ENCODE measurements at places on chromosomes 1 and 21.

GRCh38 chr1:5729636-5730145 lies 262.5 kb downstream of the NPHP4 start:
- DNase-seq, result no peak

GRCh38 chr1:56215086-56215485 lies 364.3 kb downstream of the PLPP3 start:
- no peak for DNase-seq

DNA sequence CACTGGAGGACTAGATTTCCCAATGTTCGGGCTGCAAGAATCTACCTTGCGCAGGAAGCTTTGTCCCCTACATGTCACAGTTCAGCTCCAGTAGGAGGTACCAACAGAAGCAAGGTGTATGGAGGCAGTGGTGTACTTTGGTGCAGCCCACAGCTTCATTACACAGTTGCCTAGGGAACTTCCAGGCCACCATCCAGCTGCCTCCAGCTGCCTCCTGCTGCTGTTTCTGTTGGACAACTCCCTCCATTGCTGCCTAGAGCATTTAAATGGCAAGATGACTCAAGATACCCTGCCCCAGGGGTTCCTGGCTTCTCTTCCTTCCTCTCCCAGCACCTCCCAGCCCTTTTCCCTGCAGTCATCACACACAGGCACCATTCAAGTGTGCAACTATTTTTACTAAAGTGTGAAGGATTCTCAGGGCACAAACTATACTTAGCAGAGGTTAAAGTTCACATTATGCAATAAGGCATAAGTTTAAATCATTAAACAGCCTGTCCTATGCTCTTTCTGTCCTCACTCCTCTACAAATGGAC lies 39.0 kb upstream of the ATP1A1 start:
- DNase-seq, result no peak

- DNase-seq, result no peak
Measured at GRCh38 chr1:159338018-159338417, 35.9 kb downstream of the FCER1A start.

- DNase-seq, result no peak
Measured at GRCh38 chr1:225963735-225964530, 22.9 kb upstream of the LEFTY2 start.

DNA sequence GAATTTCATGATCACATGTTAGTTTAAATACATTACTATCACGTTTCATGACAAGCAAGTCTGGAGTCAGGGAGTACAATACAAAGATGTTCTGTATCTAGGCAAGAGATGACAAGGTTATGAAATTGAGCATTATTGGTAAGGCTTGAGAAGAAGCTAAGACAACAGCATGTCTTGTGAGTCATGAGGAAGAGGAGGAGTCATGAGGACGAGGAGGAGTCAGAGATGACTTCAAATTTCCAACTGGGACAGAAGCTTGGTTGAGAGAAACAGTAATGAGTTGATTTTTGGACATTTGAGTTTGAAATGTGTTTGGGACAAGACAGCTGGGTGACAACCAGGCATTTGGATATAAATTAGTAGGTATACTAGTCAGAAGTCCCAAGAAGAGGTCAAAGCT lies 4.3 kb upstream of the UBE2U start:
- DNase-seq, result no peak

- DNase-seq, result no peak
Measured at GRCh38 chr1:223712850-223713474, 623 bp downstream of the CAPN2 start.

All from stimulated activated CD8-positive, alpha-beta memory T cell treated with anti-CD3 and anti-CD28 coated beads, Interleukin-12 subunit alpha, Interleukin-12 subunit beta, amount 100 ng/mL, for 1 hour (primary cell).